Right cardiac atrium (tissue), 5 donors: ENCODE measurements at places on chromosomes 16 and 17. TPM values are rescaled to one million over a fixed set of nuclear protein-coding genes. Genes with fewer than 3 reads are reported as not detected.

- DNase-seq: no peak
These were observed 36.0 kb downstream of the ZFHX3 start for GRCh38 chr16:73011926-73012325.

DNA sequence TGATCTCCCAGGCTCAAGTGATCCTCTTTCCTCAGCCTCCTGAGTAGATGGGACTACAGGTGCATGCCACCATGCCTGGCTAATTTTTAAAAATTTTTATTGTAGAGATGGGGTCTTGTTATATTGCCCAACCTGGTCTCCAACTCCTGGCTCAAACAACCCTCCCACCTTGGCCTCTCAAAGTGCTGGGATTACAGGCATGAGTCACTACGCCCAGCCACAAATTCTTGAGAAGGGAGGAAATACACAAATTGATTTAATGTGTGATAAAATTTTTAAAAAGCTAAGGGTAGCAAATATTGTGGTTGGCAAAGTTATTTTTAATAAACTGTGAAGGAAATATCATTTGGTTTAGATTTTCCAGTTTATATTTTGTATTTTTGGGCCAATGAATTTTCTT, 9.6 kb downstream of the ITGAD start:
- no peak for DNase-seq

DNA sequence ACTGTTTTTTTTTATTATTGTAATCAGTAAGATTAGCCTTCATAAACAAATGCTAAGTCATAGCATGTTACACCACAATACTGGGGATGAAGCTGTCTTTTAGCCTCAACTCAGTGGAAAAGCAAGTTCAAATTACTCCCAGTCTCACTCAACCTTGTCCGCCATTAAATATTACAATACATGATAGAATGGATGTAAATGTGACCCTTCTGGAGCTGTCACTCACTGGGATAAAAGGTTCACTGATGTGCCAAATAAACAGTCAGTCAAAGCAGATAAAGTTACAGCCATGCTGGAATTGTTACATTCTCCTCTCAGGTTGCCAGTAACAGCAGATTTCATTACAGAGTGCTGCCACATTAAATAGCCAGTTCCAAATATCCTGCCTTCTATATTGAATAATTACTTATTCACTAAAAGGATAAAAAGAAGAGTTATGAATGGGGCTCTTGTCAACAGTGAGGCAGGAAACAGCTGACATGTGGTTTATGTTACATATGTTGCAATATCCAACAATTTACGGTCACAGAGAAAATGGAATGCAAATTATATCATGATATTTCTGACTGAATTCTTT, 53.4 kb downstream of the BRIP1 start:
- DNase-seq: no peak

DNA sequence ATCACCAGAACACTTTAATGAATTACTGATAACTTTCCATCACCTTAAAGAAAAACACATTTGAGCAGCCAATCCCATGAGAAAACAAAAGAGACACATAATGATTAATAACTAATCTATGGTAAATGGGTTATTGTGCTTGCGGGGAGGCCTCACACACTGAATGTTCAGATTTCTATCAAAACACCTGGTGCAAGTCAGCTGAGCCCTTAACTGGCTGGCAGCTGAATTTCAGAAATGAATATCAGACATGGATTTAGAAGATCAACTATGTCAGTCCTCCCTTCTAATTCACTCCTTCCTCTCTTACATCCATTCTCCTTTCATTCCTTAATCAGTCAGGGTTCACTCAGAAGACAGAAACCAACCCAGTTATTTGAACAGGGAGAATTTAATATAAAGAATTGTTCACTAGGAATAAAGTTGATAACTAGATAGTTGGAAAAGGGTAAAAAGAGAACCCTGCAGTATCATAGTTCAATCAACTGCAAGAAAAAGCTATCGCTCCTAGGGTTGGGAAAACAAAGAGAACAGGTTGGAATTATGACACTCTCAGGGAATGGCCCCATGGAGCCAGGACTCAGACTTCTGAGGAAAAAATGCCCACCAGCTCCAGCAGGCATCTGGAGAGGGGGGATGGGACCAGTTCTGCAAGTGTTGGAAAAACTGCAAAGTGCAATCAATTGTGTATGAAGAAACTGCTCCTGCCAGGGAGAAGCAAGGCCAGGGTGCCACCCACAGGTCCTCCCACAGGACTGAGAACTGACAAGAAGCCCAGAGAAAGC, 577.1 kb upstream of the CDH5 start:
- no peak for DNase-seq

- peak; percentile 59 for DNase-seq
These were observed 225.1 kb upstream of the CA10 start for GRCh38 chr17:52383493-52384100.

- no peak for DNase-seq
These were observed 33.6 kb downstream of the CDH1 start for GRCh38 chr16:68770671-68771070.

DNA sequence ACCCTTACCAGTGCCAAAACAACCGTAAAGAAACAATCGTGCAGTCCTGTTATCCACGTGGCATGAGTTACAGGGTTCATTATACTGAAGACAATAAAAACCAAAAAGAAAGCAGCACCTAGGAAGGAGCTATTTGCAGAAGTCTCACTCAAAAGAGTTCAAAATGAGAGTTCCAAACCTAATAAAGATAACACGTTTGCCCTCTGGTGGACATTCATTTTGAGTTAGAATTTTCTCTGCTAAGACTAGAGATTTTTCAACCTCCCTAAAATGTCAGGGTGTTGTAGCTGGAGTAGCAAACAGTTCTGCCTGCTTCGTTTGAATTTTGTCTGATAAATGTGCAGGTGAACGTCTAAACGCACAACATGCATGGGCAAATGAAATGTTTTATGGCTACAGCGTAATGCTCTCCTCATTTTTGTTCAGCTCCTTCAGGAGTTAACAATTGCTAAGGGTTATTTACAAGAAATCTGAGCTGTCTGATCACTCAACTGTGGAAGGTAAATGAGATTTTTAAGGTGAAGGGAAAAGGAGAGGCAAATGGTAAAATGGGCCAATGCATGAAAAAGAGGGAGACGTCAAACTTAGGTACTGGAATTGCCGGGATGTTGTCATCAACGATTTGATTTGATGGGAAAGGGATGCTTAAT, 1067.9 kb upstream of the EEF2KMT start:
- DNase-seq: no peak

DNA sequence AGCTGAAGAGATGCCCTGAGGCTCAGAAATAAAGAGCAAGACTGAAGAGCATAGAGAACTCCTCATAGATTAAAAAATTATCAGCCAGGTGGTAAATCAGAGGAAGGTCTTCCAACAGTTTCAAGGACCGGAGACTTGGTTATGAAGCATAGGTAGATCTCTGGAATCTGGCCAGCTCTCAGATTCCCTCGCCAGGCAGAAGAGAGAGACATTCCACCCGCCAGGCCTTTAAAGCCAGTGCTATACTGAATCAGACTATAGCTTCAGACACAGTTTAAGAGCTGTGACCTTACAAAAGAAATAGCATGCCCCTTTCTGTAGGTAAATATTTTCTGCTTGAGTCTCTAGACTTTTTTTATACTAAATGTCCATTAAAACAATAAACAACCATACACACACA, 70.3 kb downstream of the NFATC3 start:
- no peak for DNase-seq

- DNase-seq: no peak
These were observed at the start of gene MPO for GRCh38 chr17:58280480-58281217. Gene MPO (minus strand): TSS chr17:58280935. CDS start chr17:58280758, 177 bp downstream.

DNA sequence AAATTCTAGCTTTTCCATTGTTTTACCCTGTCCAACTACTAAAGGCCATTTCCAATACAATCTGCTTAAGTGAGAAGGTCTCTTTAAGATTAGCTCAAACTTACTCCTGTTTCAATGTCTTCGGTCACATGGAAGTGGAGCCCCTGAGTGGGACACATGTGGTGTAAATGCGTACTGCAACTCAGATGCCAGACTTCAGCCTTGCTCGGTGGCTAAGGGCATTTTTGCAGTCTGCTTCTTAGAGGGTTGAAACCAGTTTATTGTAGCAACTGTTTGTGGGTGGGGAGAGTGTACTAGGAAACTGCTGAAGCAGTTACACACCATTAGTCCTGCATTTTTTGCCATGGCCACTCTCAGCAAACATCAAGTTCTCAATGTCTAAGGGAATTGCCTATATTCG, 140.6 kb downstream of the PARN start:
- no peak for DNase-seq

DNA sequence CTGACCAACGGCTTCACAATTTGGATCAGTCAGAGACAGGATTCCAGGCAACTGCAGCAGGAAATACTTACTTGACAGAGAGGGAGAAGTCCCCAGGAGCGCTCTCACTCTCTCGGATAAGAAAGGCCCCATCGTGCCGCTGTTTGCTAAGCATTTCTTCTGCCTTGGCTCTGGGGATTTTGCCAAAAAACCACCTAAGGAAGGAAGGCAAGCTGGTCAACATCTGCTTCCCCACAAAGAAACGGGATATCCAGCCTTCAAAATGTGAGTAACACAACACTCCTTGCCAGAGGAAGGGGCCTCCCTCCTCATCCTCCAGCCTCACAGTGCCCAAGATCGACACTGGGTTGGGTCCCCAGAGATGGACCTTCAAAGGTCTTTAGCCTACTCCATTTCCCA, 36.6 kb upstream of the SLC25A19 start:
- no peak for DNase-seq

GRCh38 chr17:78476973-78477372, 98.5 kb downstream of the PGS1 start:
- no peak for DNase-seq

GRCh38 chr16:10338426-10338825, 47.4 kb upstream of the ATF7IP2 start:
- DNase-seq: no peak

GRCh38 chr17:12566291-12566690, 99.4 kb upstream of the MYOCD start:
- no peak for DNase-seq

GRCh38 chr16:54069601-54070239, 216.9 kb downstream of the IRX3 start:
- no peak for DNase-seq

GRCh38 chr17:77654296-77654695, 304.2 kb upstream of the TNRC6C start:
- DNase-seq: no peak

DNA sequence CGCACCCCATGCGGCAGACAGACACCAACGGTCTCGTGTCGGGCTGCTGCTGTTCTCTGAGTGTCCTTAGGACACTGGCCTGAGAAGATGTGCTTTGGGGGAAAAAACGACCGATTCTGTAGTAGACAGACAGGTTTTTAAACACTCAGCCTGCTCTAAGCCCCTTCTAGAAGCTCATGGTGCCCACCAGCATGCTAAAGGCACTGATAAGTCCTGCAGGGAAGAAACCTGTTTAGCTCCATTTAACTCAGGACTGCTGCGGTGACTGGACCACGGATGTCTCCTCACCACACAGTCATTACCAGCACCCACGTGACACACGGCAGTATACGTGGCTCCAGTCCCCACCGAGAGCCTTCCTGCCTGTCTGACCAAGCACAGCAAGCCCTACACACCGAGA, 19.1 kb upstream of the APRT start:
- DNase-seq: no peak

DNA sequence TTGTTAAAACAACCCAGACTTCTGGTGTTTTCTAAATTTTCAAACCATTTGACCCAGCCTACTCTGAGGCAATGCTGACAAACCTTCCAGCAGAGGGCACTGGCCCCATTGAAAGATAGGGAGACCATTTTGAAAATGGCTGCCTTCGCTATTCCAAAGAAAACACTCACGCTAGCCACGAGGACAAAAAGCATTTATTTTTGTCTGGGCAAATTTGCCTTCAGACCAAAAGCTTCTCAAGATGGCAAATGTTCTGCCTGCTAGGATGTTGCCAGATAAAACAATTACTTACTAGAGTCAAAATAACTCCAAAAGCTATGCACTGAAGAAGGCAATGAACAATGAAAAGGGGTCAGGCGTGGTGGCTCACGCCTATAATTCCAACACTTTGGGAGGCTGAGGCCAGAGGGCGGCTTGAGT, 296.7 kb upstream of the IRX5 start:
- DNase-seq: peak; percentile 39

DNA sequence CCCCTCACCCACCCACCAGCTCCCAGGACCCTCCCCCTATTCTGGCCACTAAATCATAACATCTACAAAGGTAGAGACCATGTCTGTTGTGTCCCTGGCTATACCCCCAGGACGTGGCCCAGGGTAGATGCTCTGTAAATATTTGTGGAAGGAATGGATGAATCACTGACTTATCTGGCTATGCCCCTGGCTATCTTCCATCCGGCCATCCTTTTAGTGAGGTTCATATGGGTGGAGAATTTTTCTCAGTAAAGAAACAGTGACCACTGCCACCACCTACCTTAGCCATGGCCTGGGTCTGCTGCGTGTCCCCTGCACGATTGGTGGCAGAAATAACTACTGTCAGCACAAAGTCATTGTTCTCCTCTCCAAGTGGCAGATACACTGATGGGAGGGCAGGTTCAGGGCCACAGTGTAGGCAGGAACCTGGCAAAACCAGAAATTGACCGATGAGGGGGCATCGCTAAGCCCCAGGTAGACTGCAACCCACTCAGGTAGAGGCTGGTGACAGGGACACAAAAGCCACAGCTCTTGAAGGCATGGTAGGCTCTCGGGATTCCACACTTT, 63.1 kb upstream of the BCO1 start:
- no peak for DNase-seq

GRCh38 chr16:9188721-9189120, 97.3 kb downstream of the HAPSTR1 start:
- DNase-seq: no peak

DNA sequence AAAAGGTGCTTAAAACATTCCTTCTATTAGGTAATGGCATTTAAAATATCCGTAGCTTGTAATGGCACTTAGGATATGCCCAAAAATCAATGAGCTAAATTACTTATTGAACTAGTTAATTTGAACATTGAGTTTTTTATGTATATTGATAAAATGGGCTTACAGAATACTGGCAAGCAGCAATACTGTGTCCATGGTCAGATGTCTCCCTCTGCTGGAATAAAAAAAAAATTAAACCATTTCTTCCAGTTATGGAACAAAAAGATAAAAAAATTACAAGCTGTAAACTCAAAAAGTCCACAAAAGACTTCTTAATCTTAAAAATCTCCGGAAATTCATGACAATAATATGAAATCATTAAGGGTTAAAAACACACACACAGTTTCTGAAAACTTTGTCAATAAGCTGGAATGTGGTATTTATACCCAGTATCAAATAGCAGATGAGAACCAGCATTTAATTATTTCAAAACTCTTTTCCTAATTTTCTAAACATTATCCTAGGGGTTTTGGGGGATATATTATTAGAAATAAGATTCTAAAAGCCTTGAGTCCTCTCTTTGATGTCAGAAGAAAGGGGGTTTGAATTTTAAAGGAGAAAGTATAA, 21.5 kb upstream of the PSMD7 start:
- DNase-seq: no peak

DNA sequence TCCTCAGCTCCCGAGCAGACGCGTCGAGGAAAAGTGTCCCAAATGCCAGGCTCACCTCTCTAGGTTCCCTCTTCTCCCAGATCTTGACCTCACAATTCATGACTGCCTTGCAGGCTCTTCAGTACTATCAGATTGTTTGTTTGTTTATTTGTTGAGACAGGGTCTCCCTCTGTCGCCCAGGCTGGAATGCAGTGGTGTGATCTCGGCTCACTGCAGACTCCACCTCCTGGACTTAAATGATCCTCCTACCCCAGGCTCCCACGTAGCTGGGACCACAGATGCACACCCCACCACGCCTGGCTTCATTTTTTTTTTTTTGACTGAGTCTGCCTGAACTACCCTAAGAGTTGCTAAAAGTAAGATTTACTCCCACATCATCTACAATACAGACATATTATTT, 15.9 kb downstream of the TMEM235 start:
- peak; percentile 10 for DNase-seq

The P2RX5 gene
- 7.8 TPM for total RNA-seq

The DGKE gene
- total RNA-seq: 5.6 TPM

The TPSG1 gene
- not detected for total RNA-seq

The CD300LB gene
- total RNA-seq: not detected

The OR1A1 gene
- total RNA-seq: not detected

The ANKS4B gene
- not detected for total RNA-seq
